Ecto neural progenitor cell (in vitro differentiated cells): ENCODE measurements at places on chromosomes 12 and 14.
A peak's percentile ranks its signal among the peaks of the same experiment; 100 is the strongest.

DNA sequence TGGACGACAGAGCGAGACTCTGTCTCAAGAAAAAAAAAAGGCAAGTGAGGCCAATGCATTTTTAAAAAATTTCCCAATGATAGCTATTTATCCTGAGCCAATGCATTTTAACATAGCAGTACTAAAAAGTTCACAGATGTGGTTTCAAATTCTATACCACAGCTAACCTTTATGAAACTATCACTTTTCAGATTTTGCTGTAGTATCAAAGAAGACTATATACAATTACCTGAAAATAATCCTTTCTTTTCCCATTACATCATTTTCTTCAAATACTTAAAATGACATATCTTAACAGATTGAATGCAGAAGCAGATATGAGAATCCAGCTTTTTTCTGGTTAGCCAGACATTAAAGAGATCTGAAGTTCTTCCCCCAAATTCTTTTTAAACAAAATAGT is 13.2 kb downstream of the ATF7 start:
- no peak for DNase-seq

DNA sequence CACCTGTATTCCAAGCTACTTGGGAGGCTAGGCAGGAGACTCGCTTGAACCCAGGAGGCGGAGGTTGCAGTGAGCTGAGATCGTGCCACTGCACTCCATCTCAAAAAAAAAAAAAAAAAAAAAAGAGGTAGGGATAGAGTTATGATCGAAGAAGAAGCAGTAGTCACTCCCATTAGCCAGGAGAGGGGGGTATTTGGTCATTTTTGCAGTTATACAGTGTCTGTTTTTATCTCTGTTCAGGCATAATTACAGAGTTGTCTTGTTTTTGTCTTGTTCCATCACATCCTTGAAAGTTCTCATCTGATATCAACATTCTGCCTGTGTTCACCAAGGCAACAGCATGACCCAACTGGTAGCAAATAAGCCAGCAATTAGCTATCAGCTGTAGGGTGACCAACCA is 98.5 kb upstream of the TMPO start:
- DNase-seq, result no peak

GRCh38 chr14:43198465-43198864 is 1308.6 kb downstream of the FSCB start:
- no peak for DNase-seq

GRCh38 chr12:19530637-19531023 is 91.3 kb downstream of the AEBP2 start:
- no peak for DNase-seq

- DNase-seq, result no peak
Measured at GRCh38 chr12:132003846-132004245, 54.1 kb downstream of the EP400 start.

DNA sequence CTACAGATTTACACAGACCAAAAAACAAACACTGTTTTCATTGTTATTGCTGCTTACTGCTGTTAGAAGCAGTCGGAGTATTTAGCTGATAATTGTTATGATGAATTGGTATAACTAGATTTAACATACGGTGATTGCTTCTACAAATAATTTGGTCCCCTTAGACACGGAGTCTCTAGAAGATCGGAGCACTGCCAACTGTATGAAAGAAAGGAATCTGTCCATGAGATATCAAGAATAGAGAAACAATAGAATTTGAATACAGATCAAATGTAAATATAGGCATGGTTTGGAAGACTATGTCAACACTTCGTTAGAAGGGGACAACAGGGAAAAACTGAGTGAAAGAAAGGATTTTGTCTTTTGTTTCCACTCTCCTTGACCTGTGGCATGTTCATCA is 110.9 kb downstream of the PPP2R5E start:
- no peak for DNase-seq

- DNase-seq, result no peak
Measured at GRCh38 chr12:122979001-122979907, 1.2 kb upstream of the ARL6IP4 start.

- no peak for DNase-seq
Measured at GRCh38 chr14:38883127-38883526, 219.9 kb downstream of the SEC23A start.

DNA sequence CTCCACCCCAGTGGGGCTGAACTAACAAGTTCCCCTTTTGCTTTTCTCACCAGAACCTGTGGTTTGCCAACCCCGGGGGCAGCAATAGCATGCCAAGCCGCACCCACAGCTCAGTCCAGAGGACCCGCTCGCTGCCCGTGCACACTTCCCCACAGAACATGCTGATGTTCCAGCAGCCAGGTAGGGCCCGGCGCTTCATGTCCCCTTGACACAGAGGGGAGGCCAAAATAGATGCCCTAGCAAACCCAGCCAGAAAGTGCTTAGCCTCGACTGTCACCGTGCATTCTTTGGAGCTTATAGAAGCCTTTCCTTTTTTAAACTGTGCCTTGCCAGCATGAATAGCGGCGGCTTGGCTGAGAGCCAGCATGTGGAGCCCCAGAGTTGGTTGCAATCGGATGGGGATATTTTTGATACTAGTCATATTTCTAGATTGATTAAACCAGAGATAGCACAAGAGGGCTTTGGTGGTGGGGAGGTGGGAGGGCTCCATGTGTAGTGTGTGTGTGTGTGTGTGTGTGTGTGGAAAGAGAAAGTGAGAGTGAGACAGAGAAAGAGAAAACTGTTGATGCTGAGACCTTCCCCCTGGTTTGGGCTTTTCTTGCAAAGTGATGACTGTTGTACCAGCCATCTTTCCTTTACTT is 126.1 kb downstream of the GCH1 start:
- DNase-seq, result no peak

- peak; percentile 78 for DNase-seq
Measured at GRCh38 chr12:52964556-52965336, 15.8 kb downstream of the KRT18 start.

DNA sequence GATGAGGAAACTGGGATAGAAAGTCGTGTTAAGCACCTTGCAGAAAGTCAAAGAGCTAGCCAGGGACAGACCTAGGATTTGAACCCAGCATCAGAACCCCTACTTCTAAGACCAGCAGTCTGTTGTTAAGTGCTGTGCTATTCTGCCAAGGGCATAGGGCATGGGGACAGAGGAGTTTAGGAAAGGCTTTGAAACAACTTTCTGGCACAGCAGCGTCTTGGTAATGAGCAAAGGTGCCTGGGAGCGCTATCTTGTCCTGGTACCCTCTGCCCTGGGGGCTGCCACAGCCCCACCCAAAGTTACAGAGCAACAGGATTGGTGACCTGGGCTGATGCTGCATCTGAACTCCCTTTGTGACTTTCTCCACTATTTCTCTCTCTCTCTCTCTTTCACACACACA is 1108.1 kb downstream of the BCL11B start:
- no peak for DNase-seq

DNA sequence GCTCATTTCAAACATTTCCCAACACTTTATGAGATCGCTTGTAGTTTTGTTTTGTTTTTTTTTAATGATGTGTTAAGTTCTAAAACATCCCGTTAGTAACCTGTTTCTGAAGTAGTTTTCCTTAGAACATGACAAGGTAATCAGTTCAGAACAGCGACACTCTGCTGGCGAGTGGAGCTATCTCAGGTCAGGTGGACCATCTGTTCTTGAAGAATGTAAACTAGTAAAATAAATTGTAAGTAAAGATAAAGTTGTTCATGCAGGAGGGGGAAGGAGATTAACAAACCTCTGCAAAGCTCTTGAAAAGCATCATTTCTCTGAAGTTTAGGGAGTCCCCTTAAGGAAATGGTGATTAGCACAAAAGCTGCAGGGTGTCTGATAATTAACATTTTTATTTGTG is 71.9 kb upstream of the DACT1 start:
- DNase-seq, result no peak

GRCh38 chr12:122635471-122635870 is 67.7 kb downstream of the HCAR2 start:
- DNase-seq, result no peak

DNA sequence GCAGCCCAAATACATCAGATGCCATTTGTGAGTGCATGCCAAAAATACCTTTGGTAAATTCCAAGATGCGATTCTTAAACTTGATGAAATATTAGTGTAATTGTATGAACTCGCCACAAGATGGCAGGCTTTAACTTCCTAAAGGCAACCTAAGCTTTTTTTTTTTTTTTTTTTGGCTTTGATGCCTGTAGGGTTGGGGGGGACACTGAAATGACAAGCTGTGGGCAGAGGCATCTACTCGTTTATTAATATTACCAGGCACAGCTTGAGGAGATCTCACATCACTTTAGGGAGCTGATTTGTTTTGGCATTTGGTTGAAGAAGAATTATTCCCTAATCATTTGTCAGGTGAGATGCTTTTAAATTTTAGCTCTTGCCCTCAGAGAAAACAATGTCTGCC is 126.7 kb upstream of the CCDC196 start:
- DNase-seq, result no peak

DNA sequence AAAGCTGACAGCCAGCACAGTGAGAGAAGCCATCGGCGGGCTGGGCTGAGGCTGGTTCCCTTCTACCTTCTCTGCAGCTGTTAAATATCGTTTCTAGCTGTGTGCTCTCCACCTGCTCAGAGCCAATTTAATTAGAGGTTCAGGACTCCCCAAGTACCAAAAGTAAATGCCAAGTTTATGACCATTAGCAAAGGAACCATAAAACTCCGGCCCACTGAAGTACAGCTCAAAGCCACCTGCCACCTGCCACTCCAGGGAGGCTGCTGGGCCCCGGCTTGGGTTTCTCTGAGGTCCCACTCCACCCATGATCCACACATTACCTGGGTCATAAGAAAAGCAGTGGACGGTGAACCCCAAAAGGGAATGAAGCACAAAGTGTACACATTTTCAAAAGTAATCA is 272.8 kb downstream of the KSR2 start:
- DNase-seq, result no peak

DNA sequence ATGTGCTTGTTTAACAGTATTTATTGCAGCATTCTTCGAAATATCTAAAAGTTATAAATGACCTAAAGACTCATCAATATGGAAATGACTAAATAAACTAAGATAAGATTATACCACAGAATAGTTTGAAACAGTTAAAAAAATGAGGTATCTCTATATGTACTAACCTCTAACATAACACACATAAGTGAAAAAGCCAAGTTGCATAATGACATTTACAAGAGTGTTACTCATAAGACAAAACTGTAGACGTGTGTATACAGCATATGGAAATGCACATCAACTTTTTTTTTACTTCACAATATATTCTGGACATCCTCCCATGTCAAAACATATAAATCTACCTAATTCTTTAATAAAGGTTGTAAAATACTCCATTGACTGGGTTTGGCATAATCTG is 22.8 kb downstream of the CPM start:
- DNase-seq, result no peak

GRCh38 chr12:114092981-114093380 is 126.9 kb upstream of the RBM19 start:
- no peak for DNase-seq

DNA sequence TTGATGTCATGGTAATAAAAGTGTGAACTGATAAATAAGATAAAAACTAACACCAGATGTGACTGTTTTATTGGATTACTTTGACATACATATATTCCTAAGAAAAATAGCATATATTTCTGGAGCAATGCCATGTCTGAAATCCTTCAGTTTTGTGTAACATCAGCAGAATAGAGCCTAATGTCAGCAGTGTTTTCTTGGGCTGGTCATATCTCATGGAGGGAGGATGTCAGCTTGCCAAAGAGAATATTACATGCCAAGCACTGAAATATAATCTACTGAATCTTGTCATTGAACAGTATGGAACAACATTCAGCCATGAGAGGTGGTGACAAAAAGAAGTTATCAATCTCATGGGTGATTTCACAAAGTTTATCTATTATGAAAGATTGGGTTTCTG is 220.3 kb downstream of the KLHL28 start:
- no peak for DNase-seq

GRCh38 chr14:34713681-34714319 is 593 bp downstream of the CFL2 start:
- no peak for DNase-seq

- no peak for DNase-seq
Measured at GRCh38 chr12:6612652-6613014, 5.5 kb upstream of the CHD4 start.

DNA sequence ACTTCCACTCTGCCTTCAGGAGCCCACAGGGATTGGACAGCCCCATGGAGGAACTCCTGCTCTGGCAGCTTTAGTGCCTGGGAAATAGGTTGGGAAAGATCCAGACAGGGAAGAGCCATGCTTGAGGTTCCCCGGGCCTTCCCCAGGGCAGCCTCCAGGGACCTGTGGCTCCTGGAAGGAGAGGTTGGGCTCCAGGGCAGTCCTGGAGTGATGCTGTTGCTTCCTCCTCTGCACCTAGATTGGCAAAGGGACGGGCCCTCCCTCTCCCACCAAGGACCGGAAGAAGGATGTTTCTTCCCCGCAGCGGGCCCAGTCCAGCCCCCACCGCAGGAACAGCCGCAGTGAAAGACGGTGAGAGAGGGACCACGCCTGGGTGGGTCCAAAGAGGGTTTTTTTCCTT is 16.5 kb downstream of the VASH1 start:
- peak; percentile 24 for DNase-seq

- DNase-seq, result no peak
Measured at GRCh38 chr14:49623941-49624839, 3.6 kb downstream of the MGAT2 start.

GRCh38 chr12:4112290-4112689 is 161.3 kb upstream of the CCND2 start:
- DNase-seq, result no peak

DNA sequence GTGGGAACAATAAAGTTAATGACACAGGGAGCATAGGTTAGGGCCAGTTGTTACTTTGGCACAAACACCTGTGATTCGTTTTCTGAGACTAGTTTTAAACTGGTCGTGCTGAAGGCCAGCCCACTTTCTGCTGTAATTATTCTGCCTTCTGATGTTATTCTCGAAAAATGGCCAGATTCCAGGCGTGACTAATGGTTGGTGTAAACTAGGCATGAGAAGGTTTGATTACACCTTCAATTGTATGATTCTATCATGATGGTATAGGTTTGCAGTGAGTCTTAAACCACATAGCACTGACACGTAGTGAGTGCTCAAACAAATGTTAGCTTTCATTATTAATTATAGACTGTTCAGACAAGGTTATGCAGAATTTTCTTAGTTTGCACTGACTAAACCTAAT is 39.0 kb downstream of the CKB start:
- DNase-seq, result no peak
